ENCODE measurements at places on chromosomes 16 and 17. TPM values are rescaled to one million over a fixed set of nuclear protein-coding genes. Genes with fewer than 3 reads are reported as not detected.

The CCL7 gene
- total RNA-seq: not detected

The TEX14 gene
- 0.13 TPM for total RNA-seq

The NPIPA2 gene
- total RNA-seq: 5.0 TPM

The CD79B gene
- 3.4 TPM for total RNA-seq

The SHBG gene
- total RNA-seq: 0.19 TPM

The ANKRD40CL gene
- not detected for total RNA-seq

The RSKR gene
- 7.6 TPM for total RNA-seq

The EVPLL gene
- not detected for total RNA-seq

The ZNF287 gene
- 6.3 TPM for total RNA-seq

Measured in psoas muscle (tissue), 8 donors.